ENCODE measurements at places on chromosomes 5 and 9. TPM values are rescaled to one million over a fixed set of nuclear protein-coding genes. Genes with fewer than 3 reads are reported as not detected.

- H3K36me3 ChIP-seq = peaks cover 9% of the 10 kb centered on the region
- peak overlapping the region; percentile 38 for H3K27ac ChIP-seq
- peak; percentile 70 for DNase-seq
- H3K4me3 ChIP-seq = peak overlapping the region; percentile 86
- no peaks in the 10 kb centered on the region for H3K4me1 ChIP-seq
Measured at GRCh38 chr5:180069589-180070247, 1.8 kb downstream of the RNF130 start.

GRCh38 chr5:143036146-143036927, 266.2 kb downstream of the ARHGAP26 start:
- DNase-seq = no peak
- H3K4me3 ChIP-seq = no peak overlapping the region
- peaks cover 14% of the 10 kb centered on the region for H3K4me1 ChIP-seq
- H3K27ac ChIP-seq = no peak overlapping the region

GRCh38 chr5:10434392-10434791, 7.3 kb upstream of the ROPN1L start:
- no peaks in the 10 kb centered on the region for H3K27me3 ChIP-seq
- no peaks in the 10 kb centered on the region for H3K4me1 ChIP-seq
- peaks cover 73% of the 10 kb centered on the region for H3K36me3 ChIP-seq
- H3K4me3 ChIP-seq = no peak overlapping the region
- no peak overlapping the region for H3K27ac ChIP-seq
- no peak for DNase-seq

GRCh38 chr5:94243612-94244011, 374.8 kb downstream of the KIAA0825 start:
- no peak for DNase-seq
- H3K4me1 ChIP-seq = no peaks in the 10 kb centered on the region
- no peaks in the 10 kb centered on the region for H3K27me3 ChIP-seq
- no peak overlapping the region for H3K4me3 ChIP-seq
- no peak overlapping the region for H3K27ac ChIP-seq

DNA sequence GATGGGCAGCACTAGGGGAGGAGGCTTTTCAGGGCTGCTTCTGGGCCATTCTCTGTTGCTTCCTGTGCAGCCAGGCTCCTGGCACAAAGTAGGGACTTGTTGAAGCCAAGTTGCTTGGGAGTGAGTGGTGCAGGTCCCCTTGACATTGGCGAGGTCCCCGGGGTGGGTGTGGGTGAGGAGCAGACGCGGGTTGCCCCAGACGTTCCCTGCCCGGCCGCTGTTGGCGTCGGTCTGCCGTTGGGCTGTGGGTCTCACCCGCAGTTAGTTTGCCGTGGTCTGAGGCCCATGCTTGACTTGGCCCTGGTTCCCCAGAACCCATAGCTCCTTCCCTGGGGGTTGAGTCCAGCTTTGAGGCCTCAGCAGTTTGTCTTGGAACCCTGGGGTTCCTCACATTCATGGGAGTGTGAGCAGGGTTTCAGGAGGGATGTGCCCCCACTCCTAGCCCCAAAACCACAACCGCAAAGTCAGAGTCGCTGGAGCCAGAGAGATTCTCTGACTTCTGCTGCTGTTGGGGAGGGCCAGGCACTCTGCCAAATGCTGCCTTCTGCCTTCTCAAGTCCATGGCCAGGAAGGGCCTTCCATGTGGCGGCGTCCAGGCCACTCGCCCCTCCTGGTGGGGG, 77.5 kb downstream of the RXRA start:
- no peak for DNase-seq
- H3K4me1 ChIP-seq = no peaks in the 10 kb centered on the region
- H3K27ac ChIP-seq = peak overlapping the region; percentile 11
- H3K36me3 ChIP-seq = peaks cover 5% of the 10 kb centered on the region

GRCh38 chr9:95852059-95853032, 23.1 kb upstream of the ERCC6L2 start:
- H3K36me3 ChIP-seq = no peaks in the 10 kb centered on the region
- no peaks in the 10 kb centered on the region for H3K27me3 ChIP-seq
- no peak overlapping the region for H3K4me3 ChIP-seq
- no peak overlapping the region for H3K27ac ChIP-seq
- H3K4me1 ChIP-seq = peaks cover 8% of the 10 kb centered on the region

- peak overlapping the region; percentile 52 for H3K27ac ChIP-seq
- H3K4me3 ChIP-seq = no peak overlapping the region
- no peaks in the 10 kb centered on the region for H3K36me3 ChIP-seq
- peak; percentile 55 for DNase-seq
- peaks cover 7% of the 10 kb centered on the region for H3K4me1 ChIP-seq
- H3K27me3 ChIP-seq = no peaks in the 10 kb centered on the region
Measured at GRCh38 chr5:36638056-36638455, 31.6 kb downstream of the SLC1A3 start.

DNA sequence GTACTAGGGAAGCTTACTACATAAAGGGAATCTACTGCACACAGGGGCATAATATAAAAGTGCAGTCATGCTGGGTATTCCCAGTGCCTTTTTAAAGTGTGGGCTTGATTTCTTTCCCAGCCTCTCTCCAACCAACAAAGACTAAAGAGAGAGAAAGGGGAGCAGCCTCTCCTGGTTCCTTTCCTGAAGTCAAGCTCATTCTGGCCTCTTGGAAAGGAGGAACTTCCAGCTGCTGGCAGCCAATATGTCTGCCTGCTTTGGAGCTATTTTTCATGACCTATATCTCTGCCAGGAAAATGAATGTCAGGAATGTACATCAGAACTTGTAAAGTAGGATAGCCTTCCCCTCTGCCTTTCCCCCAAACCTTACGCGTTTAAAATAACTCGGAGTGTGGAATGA, 57.1 kb downstream of the RAB3C start:
- peaks cover 2% of the 10 kb centered on the region for H3K27me3 ChIP-seq
- H3K36me3 ChIP-seq = no peaks in the 10 kb centered on the region
- H3K4me3 ChIP-seq = no peak overlapping the region
- no peak for DNase-seq
- H3K27ac ChIP-seq = no peak overlapping the region

ZFP37 gene
- 4.2 TPM for total RNA-seq

DNA sequence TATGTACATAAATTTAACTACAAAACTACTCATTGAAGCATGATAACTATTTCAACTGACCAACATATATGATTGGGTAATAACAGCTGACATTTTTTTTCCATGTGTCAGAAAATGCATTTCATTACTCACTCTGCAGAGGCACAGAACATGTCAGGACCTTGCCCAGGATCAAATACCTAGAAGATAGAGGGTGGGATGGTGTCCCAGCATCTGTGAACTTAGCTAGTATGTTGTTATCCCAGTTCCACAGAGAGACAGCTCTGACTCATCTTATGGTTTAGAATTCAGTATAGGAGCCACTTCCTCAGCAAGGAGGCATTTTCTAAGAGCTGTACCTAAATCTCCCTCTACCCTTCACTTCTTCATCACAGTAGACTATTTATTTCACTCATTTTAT, 1198.6 kb upstream of the ACO1 start:
- no peak for DNase-seq
- H3K36me3 ChIP-seq = no peaks in the 10 kb centered on the region
- no peaks in the 10 kb centered on the region for H3K4me1 ChIP-seq
- H3K27ac ChIP-seq = no peak overlapping the region

GRCh38 chr9:131361202-131361833, 32.6 kb upstream of the PRRC2B start:
- H3K27me3 ChIP-seq = no peaks in the 10 kb centered on the region
- no peak for DNase-seq
- no peak overlapping the region for H3K27ac ChIP-seq
- H3K4me3 ChIP-seq = no peak overlapping the region
- no peaks in the 10 kb centered on the region for H3K4me1 ChIP-seq

DNA sequence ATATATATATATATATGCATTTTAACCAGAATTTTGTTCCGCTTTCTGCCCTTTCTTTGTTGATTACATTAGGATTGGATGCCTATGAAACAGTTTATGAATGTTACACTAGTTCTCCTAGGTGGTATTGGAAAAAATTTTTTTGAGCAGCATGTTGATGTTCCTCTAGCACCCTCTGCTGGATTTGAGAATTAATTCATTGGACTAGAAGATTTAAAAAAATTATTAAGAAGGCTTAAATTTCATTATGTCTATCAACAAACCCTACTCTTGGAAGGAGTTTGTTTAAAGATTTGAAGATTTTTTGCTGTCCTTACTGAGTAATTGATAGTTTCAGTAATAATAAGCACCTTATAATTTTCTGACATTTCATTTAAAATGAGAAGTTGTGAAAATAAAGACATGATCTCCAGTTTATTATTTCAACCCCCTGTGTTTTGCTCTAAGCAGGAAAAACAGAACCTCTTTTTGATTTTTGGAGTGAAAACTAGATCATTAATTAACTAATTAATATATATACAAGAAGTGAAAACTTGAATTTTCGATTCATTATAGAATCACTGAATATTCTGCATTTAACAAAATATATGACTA, 89.6 kb downstream of the CCDC171 start:
- no peak for DNase-seq
- no peaks in the 10 kb centered on the region for H3K36me3 ChIP-seq
- no peaks in the 10 kb centered on the region for H3K27me3 ChIP-seq
- H3K4me3 ChIP-seq = no peak overlapping the region
- H3K27ac ChIP-seq = no peak overlapping the region

- no peak overlapping the region for H3K4me3 ChIP-seq
- H3K27me3 ChIP-seq = no peaks in the 10 kb centered on the region
Measured at GRCh38 chr9:24382566-24382965, 163.1 kb downstream of the IZUMO3 start.

- H3K27ac ChIP-seq = no peak overlapping the region
- H3K36me3 ChIP-seq = peaks cover 22% of the 10 kb centered on the region
- DNase-seq = peak; percentile 27
- H3K4me1 ChIP-seq = peaks cover 4% of the 10 kb centered on the region
- H3K4me3 ChIP-seq = peak overlapping the region; percentile 84
Measured at GRCh38 chr9:98254228-98255060, 1.0 kb downstream of the TBC1D2 start.

DNA sequence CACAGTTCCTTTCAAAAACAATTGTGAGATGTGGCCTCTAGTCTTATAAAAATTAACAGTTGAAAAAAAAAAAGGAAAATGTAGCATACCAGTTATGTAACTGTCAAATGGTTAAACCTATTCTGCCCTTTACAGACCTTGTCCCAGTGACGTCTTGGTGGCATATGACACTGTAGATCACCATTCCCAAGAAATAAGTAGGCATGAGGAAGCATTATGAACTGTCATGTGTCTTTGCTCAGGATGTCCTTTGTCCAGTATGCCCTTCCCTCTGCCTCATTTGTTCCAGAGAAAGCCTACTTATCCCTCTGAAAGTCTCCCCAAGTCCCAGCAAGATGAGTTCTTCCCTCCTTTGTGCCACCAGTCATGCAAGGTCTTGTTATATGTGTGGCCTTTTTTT, 63.2 kb downstream of the PAM start:
- no peak for DNase-seq
- peaks cover 23% of the 10 kb centered on the region for H3K27me3 ChIP-seq
- H3K4me1 ChIP-seq = peaks cover 3% of the 10 kb centered on the region
- no peaks in the 10 kb centered on the region for H3K36me3 ChIP-seq

DNA sequence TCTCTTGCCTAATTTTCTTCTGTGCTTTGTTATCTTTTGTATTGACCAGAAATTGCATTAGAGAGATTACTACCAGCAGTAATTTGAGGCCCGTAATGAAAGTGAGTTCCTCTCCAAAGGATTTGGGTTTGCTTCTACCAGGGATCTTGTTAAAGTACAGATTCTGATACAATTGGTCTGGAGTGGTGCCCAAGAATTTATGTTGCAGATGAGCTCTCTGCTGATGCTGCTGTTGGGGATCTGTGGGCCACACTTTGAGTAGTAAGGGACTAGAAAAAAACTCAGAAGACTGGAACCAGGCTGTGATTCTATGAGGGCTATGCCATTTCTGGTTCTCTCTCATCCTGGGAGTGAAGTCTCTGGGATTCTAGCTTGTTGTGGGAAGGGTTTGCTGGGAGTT, 192.2 kb downstream of the SEC61B start:
- H3K27me3 ChIP-seq = no peaks in the 10 kb centered on the region
- peaks cover 8% of the 10 kb centered on the region for H3K4me1 ChIP-seq
- no peak for DNase-seq
- no peak overlapping the region for H3K27ac ChIP-seq

FOXD4L4 gene
- total RNA-seq = 0.18 TPM

DNA sequence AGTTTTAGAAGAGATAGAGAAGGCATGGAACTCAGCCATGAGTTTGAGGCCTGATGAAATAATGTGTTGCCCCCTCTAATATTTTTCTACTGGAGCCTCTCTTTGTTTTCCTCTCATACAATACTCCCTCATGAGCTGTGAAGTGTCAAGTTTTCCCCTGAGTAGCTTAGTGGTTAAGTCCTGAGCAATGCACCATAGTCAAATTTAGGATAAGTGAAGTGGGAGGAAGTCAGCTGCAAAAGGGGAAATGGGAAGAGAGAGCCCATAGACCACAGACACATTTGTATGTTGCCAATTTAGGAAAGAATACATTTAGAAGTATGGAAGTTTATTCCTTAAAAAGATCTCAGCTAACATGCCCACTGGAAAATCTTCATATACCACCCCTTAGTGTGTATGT, 171.5 kb upstream of the NREP start:
- H3K27me3 ChIP-seq = no peaks in the 10 kb centered on the region
- no peak for DNase-seq
- H3K36me3 ChIP-seq = no peaks in the 10 kb centered on the region
- peaks cover 2% of the 10 kb centered on the region for H3K4me1 ChIP-seq
- H3K27ac ChIP-seq = no peak overlapping the region

DNA sequence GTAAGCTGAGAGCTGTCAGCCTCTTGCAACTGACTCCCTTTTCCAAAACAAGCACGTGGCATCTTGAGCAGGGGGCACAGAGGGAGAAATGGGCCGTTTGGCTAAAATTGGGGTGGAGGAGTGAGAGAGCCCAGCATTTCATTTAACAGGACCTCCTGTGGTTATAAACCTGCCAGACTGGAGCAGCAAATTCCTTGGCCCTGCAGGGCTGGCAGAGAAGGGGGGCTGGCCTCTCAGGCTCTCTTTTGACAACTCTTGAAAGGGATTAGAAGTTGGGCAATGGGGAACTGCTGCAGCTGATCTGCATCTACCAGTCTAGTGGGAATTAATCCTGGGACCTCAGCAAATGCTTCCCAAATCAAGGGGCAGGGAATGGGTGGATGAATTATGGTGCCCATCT, 7.2 kb upstream of the POU4F3 start:
- no peaks in the 10 kb centered on the region for H3K36me3 ChIP-seq
- no peak overlapping the region for H3K4me3 ChIP-seq
- H3K27me3 ChIP-seq = peaks cover 48% of the 10 kb centered on the region
- DNase-seq = peak; percentile 85
- peaks cover 2% of the 10 kb centered on the region for H3K4me1 ChIP-seq
- no peak overlapping the region for H3K27ac ChIP-seq

GRCh38 chr9:91379426-91379825, 17.7 kb upstream of the AUH start:
- no peak for DNase-seq
- no peak overlapping the region for H3K4me3 ChIP-seq
- no peak overlapping the region for H3K27ac ChIP-seq
- no peaks in the 10 kb centered on the region for H3K27me3 ChIP-seq
